Panc1 (cell line): ENCODE measurements at places on chromosomes 5 and 9.

GRCh38 chr5:66796305-66797292, 200.4 kb downstream of the MAST4 start:
- DNase-seq = no peak

DNA sequence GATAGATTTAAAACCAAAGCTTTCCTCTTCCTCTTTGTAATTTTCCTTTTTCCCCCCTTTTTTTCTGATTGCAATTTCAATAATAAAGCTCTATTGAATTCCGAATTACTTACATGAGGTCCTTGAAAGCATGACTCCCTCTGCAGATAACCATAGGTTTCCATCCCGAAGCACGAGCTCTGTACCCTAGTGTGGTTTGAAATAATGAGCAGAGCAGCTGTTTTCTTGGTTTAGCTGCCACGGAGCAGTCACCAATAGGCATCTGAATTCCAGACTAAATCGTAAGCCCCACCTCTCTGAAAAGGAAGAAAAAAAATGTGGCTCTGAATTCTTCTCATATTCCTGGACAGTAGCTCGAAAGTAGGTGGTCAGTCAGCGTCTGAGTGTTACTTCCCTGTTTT, 18.5 kb upstream of the GNE start:
- no peak for DNase-seq

GRCh38 chr9:120416781-120417427, 163.1 kb downstream of the CDK5RAP2 start:
- no peak for DNase-seq

- DNase-seq = no peak
These were observed 19.2 kb downstream of the SLC22A4 start for GRCh38 chr5:132313366-132313765.

DNA sequence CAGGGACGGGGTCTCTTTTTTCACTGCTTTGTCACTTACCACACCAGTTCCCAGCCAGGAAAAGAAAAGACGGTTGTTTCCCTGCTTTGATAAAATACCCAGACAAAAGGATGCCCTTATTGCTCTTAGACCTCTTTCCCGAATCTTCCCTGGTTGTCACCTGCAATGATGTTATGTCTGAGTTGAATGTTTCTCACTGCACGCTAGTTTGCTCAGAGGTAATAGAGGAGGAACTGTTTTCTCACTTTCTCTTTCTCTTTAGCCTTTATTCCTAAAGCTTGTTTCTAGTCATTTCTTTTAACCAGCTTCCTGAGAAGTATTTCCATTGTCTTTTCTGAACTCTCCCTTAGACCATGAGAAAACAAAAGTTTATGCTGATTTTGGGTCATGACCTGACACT, 32.9 kb downstream of the ACER2 start:
- DNase-seq = no peak

- DNase-seq = no peak
These were observed 458.1 kb downstream of the MTRR start for GRCh38 chr5:8327016-8327415.

- no peak for DNase-seq
These were observed 8.5 kb downstream of the CDH12 start for GRCh38 chr5:22844636-22845035.

DNA sequence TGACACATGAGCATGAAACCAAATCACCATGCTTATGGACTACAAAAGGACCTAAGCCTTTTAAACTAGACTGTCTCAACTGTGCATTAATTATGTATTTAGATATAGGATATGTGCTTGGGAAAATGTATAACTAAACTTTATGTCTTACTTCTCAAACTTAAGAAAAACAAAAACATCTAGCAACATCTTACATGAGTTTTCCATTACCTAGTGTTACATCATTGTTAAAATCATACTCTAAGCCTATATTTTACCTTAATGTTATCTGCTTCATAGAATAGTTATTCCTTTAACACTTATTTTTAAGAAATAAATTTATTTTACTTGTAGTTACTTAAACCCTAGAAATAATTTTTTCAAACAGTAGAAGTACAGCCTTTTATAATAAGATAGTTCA, 24.0 kb downstream of the NME5 start:
- no peak for DNase-seq

DNA sequence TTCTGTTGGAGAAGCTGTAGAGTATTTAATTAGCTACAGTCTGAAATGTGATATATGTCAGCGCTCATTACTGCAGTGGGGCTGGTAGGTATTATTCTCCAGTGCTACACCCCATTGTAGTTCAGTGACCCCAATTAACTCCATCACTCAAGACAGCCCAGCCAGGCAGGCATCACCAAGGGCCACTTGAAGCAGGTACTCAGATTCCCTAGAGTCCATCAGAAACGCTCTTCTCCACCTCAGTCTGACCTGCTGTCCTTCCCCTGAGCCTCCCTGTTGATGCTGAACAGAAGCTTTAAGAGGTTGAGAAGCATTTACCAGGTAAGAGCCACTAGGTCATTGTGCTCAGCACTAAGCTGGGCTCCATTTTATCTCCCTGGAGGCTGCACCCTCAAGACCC, 71.8 kb downstream of the GALNT10 start:
- DNase-seq = no peak

GRCh38 chr5:126947146-126948010, 83.0 kb downstream of the MARCHF3 start:
- DNase-seq = no peak

GRCh38 chr9:130542457-130543228, 36.7 kb upstream of the FUBP3 start:
- DNase-seq = no peak

DNA sequence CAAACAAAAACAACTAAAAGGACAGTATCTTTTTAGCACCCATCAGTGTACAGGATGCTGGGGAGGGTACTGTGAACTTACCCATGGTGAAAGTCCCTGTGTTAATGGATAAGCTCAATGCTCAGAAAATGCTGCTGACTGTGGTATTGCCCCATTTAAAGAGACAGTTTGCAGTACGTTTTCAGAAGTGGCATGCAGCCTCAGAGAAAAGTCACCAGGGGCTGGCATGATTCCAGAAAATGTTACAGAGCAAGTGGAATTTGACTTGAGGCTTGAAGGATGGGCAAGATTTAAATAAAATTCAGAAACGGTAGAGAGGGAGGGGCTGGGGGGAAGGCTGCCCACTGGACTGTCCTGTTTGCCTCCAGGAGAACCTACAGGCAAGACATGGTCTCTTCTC, 7.2 kb downstream of the S1PR3 start:
- no peak for DNase-seq

DNA sequence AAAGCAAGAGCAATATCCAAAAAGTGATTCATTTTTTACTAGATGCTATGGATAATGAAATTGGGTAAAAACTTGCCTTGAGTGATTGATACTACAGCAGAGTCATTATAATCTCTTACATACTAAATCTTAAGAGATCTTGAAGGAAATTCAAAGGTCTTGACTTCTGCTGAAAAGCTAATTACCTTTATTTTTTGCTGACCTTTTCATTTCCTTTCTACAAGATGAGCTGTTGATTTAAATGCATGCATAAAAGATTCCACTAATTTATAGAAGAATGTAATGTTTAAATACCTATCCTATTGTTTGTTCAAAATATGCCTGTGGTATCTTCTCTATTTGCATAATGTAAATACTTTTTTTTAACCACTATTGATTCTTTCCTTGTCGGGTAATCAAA, 27.2 kb downstream of the RORB start:
- no peak for DNase-seq

DNA sequence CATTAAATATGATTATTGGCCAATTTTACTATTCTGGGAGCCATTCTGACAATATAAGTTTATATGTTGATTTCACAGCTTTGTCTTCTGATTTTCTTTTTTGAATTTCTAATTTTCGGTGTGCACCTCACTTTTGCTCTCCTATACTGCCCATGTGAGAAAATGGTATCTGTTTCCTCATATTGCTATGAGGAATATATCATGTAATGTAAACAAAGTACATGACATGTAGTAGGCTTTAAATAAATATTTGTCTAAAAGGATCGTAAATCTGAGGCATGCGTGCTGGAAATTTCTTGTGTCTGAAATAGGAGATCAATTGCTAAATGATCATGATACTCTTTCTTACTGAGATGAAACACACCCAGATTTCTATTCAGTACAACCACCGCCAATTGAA, 119.9 kb downstream of the ZDHHC21 start:
- no peak for DNase-seq

GRCh38 chr5:154811653-154812465, 38.5 kb downstream of the FAXDC2 start:
- DNase-seq = no peak
